ENCODE measurements at places on chromosomes 13 and 19. TPM values are rescaled to one million over a fixed set of nuclear protein-coding genes. Genes with fewer than 3 reads are reported as not detected.
A peak's percentile ranks its signal among the peaks of the same experiment; 100 is the strongest.

Gene SAFB
- total RNA-seq: 43.1 TPM

DNA sequence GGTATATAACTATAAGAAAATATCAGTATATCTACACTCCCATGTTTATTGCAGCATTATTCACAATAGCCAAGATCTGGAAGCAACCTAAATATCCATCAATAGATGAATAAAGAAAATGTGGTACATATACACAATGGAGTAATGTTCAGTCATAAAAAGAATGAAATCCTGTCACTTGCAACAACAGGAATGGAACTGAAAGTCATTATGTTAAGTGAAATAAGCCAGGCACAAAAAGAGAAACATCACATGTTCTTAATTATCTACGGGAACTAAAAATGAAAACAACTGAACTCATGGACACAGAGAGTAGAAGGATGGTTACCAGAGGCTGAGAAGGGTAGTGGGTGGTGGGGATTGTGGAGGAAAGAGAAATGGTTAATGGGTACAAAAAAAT lies 665.2 kb downstream of the TBC1D4 start:
- DNase-seq: no peak

GRCh38 chr13:29323954-29324353 lies 271.5 kb downstream of the SLC7A1 start:
- DNase-seq: no peak

DNA sequence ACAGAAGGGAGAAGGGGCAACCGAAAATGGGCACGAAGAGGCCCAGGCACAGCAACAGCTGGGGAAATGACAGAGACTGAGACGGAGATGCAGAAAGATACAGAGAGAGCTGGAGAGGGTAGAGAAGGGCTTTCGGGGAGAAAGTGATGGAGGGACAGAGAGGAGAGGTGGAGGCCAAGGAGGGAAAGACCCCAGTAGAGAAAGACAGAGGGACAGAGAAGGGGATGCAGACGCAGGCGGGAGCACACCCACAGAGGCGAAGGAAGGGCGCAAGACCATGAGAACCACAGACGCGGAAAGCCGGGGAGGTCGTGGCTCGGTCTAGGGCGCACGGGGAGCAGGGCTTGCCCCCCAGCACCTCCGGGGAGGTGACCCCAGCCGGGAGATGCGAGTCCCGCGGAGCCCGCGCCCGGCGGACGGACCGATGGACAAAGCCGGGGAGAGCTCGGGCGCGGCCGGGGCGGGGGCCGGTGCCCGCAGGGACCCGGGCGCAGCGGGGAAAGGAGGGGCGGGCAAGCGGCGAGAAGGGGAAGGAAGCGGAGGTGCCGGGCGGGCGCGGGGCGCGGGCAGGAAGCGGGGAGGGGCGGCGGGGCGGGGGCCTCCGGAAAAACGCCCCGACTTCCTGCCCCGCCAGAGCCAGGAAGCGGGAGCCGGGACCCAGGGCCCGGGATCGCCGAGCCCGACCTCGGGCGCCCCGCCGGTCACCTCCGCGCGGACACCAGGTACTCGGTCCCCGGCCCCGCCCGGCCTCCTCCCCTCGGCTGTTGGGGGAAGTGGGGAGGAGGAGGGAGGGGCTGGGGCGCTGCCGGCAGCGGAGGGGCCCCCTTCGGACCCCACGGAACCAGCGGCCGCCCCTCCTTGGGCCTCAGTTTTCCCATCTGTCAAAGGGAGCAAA lies at the start of gene ARHGEF1:
ARHGEF1 (plus strand) TSS at position 617 of the 895 bp plus-strand sequence. CDS start 4,899 bp downstream, outside the sequence.
- DNase-seq: peak; percentile 33

Gene CLN5
- 64.5 TPM for total RNA-seq

Data from umbilical cord (tissue), 2 donors.